ENCODE measurements at places on chromosomes 1 and 21.

- no peaks in the 10 kb centered on the region for H3K27me3 ChIP-seq
- no peaks in the 10 kb centered on the region for H3K36me3 ChIP-seq
- no peak overlapping the region for H3K4me3 ChIP-seq
- H3K27ac ChIP-seq: no peak overlapping the region
- DNase-seq: no peak
Observed at GRCh38 chr1:83762039-83762365, 236.9 kb downstream of the TTLL7 start.

DNA sequence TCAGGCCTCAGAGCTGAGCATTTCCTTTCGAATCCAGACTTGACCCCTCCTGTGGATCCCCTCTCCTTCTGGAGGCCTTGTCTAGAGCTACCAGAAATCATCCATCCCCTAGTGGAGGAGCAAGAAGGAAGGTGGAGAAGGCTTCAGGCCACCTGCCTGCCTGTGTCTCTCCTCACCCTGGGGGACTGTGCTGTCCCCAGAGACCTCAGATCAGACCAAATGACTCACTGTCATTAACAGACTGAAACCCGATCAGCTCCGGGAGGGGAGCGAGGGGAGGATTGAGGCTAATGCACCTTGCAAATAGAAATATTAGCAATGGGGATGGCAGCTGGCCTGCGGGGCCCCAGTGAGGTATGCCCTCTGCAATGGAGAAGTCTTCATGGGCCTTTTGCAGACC is 2.1 kb downstream of the MYBPH start:
- no peak overlapping the region for H3K4me3 ChIP-seq
- no peaks in the 10 kb centered on the region for H3K36me3 ChIP-seq
- no peak for DNase-seq
- H3K4me1 ChIP-seq: no peaks in the 10 kb centered on the region

- no peak overlapping the region for H3K27ac ChIP-seq
- no peaks in the 10 kb centered on the region for H3K27me3 ChIP-seq
- H3K4me1 ChIP-seq: peaks cover 19% of the 10 kb centered on the region
- no peak for DNase-seq
- H3K36me3 ChIP-seq: peaks cover 10% of the 10 kb centered on the region
Observed at GRCh38 chr1:2388004-2388913, 3.1 kb downstream of the MORN1 start.

DNA sequence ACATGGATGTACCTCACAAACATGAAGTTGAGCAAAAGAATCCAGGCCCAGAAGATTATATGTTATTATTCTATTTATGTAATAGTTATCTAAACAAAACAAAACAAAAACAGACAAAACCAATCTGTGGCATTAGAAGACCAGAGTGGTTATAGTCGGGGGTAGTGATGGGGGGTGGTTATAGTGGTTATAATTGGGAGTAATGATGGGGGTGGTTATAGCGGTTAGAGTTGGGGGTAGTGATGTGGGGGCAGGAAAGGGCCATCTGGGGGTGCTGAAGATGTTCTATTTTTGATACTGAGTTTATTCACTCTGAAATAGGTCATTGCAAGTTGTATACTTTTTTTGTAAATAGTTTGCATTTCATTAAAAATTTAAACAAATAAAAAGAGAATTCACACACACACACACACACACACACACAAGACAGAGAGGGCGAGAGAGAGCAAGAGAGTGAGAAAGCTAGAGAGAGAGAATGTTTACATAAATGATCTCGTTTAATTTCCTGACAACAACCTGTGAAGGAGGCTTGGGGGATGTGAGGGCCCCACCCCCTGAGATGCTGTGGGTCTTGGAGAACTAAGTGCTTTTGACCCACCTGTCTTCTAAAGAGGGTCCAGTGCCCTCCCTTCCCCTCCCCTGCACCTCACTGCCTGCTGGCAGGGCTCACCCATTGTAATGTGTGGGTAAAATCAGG is 37.4 kb downstream of the RHOU start:
- no peak for DNase-seq
- no peak overlapping the region for H3K4me3 ChIP-seq
- no peaks in the 10 kb centered on the region for H3K36me3 ChIP-seq
- no peaks in the 10 kb centered on the region for H3K27me3 ChIP-seq
- no peak overlapping the region for H3K27ac ChIP-seq

- DNase-seq: no peak
- H3K4me3 ChIP-seq: no peak overlapping the region
- H3K36me3 ChIP-seq: no peaks in the 10 kb centered on the region
- no peaks in the 10 kb centered on the region for H3K27me3 ChIP-seq
- no peak overlapping the region for H3K27ac ChIP-seq
Observed at GRCh38 chr1:248752161-248753028, 3.2 kb downstream of the LYPD8 start.
